ENCODE measurements at places on chromosomes 12 and 14.

GRCh38 chr12:124626971-124627411 is 59.6 kb upstream of the NCOR2 start:
- DNase-seq: no peak

DNA sequence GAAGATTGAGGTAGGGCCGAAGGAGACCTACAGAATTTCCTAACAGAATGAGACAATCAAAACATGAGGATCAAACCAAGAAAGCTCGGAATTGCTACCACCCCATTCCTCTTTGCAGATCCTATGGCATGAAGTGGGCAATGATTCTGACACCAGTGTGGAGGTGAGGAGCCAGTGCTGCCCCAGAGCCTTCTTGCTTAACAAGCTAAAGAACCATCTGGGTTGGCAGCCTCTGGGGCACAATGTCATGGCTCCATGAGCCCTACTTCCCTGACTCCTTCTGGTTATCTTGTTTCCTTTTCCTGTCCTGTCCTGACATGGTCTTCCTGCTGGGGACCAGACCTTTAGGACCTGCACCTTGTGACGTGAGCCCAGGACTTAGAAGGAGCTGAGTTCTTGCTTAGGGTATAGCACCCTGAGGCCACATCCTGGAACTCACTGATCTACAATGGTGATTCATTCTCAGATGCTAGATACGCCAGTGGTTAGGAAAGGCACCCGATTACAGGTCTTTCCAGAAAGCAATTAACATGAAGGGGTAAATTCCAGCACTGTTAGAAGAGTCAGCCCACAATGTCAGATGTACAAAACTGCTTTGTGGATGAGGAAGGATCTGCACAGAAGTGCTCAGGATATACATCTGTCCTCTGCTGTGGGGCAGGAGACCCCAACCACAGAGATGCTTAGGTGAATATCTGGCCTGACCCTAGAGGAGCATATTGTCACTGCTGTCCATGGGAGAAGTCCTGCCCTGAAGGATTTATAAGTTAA is 324.2 kb downstream of the ZFP36L1 start:
- DNase-seq: no peak

DNA sequence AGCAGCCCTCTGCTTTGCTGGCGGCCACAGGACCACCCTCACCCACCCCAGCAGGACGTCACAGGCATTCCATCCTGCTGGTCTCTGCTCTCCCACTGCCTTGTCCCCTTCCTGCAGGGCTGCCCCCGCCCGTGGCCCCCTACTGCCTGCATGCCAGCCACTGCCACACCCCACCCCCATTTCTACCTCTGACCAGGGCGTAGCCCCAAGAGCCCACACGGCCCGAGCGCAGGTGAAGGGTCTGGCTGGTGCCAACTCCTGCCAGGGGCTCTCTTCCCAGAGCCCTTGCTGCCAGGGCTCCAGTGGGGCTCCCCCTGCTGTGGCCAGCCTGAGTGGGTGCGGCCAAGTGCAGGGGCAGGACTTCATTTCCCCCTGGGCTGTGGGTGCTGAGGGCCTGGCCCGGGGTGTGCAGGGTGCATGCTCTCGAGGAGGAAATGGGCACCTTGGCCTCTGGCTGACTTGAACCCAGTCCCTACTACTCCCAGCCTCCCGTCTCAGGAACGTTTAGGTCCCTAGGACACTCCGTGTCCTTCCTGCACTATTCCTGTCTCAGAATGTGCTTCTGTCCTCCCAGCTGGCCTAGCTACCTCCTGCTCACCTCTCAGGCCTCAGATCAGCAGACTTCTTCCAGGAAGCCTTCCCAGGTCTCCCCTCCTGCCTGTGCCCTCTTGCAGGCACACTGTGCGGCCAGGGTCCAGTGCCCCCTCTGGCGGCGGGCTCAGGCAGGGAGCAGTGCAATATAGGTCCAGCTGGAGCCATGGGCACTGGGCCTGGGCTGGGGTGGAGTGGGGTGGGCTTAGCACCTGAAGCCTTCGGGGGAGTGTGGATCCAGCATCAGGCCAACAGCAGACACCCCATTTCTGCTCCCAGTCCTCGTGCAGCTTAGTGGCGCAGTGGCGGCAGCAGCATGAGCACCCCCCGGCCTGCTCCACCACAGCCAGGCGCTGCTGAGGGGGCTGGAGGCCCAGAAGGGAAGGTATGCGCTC is 1.4 kb downstream of the LBHD2 start:
- no peak for DNase-seq

- DNase-seq: no peak
Measured at GRCh38 chr12:107356266-107356936, 263.1 kb upstream of the CRY1 start.

GRCh38 chr14:90624227-90624626 is 192.0 kb downstream of the TTC7B start:
- DNase-seq: no peak

- DNase-seq: peak; percentile 90
Measured at GRCh38 chr14:77707724-77708408, at the start of the genes ALKBH1 and SLIRP. Gene ALKBH1 (minus strand): TSS chr14:77708023. CDS start chr14:77708004, 19 bp downstream. Gene SLIRP (plus strand): TSS chr14:77708103. CDS start chr14:77708112, 9 bp downstream.

GRCh38 chr12:108297895-108298760 is 41.0 kb downstream of the CMKLR1 start:
- DNase-seq: no peak

DNA sequence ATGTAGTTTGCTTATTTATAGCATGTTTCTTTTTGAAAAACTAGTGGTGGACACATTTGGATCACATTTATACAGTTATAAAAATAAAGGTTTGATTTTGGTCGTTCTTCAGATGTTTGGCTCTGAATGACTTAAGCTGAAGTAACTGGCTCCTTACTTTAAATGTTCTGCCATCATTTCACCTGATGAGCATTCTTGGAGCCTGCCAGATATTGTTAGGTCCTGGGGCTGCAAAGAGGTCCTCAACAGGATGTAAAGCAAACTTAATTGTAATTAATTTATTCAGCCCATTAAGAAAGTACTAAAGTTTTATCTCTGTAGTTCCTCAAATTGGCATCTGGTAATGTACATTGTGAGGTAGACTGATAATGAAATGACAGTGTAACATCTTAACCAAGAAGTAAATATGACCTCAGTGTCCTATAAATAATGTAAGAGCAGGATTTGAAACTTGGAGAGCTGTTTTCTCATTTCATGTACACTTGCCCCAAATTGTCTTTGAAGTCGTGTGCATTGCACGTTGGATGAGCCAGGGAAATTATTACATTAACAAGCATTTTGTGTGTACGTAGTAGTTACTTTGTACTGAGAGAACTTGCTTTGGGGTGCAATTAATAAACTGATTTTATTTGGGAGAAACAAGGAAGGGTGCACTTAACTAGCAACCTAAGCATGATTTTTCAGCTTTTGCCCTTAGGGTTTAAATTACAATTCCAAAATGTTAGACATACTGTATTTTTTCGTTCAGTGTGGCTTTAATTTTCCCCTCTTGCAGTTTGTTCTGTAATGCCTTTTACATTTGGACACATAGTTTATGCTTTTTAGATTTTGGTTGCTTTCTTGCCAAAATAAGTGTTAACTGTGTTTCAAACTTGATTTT is 7.5 kb downstream of the EIF5 start:
- no peak for DNase-seq

DNA sequence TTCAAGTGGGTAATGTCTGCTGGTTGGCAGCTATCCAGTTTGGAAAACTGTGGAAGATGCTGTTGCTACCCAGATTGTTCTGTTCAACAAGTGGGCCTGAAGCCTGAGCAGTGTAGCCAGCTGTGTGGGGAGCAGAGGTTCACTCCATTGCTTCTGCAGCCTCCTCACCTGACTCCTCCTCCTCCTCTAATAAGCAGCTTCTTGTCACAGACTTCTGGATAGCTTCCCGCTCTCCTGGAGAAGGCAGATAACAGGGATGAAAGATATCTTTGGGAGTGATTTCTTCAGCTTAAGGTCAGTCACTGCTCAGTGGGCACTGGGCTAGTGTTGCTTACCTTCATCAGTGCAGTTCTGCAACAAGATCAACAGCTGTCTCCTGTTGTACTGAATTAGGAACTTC is 2.0 kb downstream of the POP5 start:
- no peak for DNase-seq

DNA sequence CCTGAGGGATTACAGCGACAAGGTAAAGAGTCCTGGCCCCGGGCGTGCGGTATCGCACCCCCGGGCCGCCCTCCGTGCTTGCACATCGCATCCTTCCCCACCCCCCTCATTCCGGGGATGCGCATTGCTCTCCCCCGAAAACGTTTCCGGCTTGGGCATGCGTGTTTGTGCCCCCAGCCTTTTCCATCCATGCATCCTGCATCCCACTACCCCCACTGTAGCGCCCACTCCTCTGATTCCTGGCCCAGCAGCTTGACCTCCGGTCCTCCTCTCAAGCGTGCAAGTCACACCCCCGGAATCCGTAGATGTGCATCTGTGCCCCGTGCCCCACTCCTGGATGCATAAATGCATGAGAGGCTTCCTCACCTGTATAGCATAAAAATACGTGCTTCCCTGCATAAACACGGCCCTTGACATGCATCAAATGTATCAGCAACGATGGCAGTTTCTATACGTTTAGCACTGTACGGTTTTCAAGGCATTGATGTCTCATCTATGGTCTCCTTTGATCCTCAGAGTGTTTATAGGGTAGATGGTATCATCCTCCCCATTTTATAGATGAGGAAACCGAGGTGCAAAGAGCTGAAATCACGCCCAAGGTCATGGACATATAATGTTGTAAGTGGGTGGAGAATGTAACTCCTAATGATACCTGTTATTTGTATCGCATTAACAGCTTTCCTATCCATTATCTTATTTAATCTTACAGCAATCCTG is 484 bp downstream of the RIC8B start:
- no peak for DNase-seq

DNA sequence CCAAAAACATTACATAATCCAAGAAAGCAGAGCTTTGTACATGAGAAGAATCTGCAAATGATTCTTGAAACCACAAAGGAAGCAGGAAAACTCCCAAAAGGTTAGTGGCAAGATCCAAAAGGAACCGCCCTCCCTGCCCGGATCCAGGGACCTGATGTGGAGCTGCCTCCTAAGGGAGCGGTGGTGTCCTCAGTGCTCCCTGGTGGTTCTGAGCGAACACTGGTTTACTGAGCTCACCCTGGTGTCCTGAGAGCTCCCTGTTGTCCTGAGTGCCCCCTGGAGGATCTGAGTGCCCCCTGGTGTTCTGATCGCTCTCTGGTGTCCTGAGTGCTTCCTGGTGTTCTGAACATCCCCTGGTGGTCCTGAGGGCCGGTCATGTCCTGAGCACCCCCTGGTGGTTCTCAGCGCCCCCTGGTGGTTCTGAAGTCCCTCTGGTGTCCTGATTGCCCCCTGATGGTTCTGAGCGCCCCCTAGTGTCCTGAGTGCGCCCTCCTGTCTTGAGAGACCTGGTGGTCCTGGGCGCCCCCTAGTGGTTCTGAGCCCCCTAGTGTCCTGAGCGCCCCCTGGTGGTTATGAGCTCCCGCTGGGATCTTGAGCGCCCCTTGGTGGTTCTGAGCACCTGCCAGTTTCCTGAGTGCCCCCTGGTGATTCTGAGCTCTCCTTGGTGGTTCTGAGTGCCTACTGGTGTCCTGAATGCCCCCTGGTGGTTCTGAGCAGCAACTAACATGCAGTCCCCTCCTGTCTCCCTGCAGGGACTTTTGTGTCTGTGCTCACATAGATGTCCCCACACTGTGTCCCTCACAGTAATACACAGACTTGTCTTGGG is 891.1 kb downstream of the TMEM121 start:
- no peak for DNase-seq

GRCh38 chr12:29980304-29980703 is 196.6 kb upstream of the TMTC1 start:
- DNase-seq: no peak

GRCh38 chr12:59087077-59087673 is 166.9 kb upstream of the LRIG3 start:
- DNase-seq: no peak

- DNase-seq: no peak
Measured at GRCh38 chr12:93292213-93292612, 85.5 kb upstream of the NUDT4 start.

DNA sequence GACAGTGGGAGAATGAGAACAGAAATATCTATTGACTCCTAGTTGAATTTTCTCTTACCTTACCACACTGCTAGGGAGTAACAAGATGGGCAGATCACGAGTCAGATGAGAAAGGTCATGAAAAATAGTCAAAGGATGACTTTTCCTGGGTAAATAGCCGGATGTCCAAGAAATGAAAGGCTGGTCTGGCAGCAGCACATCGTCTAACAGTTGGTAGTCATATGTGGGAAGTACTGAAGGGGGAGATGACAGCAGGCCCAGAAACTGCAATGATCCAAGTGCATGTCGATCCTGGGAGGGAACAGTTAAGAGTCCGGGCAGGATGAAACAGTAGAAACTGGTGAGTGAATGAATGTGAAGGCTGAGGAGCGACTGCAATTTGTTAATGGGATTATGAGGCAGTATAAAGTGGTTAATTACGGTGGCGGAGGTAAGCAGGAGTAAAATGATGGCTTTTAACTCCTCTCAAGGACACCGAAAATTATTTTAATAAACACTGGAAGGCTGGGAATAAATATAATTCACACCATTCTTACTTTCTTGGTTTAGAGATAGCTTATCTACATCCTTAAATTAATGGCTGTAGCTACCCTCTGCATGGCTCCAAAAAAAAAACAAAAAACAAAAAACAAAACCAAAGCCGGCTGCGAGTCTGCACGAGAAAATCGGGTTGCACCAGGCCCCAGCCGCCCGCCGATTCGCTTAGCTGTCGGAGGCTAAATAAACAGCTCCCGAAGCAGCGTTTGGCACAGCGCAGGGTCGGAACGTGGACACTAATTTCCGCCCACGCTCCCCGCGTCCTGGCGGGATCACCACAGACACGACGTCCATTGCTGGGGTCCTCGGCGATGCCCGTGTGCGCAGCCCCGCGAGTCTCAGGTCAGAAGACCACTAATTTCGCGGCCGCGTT is 1.0 kb upstream of the ERC1 start:
- peak; percentile 68 for DNase-seq

GRCh38 chr14:63435204-63435603 is 108.0 kb downstream of the PPP2R5E start:
- no peak for DNase-seq

DNA sequence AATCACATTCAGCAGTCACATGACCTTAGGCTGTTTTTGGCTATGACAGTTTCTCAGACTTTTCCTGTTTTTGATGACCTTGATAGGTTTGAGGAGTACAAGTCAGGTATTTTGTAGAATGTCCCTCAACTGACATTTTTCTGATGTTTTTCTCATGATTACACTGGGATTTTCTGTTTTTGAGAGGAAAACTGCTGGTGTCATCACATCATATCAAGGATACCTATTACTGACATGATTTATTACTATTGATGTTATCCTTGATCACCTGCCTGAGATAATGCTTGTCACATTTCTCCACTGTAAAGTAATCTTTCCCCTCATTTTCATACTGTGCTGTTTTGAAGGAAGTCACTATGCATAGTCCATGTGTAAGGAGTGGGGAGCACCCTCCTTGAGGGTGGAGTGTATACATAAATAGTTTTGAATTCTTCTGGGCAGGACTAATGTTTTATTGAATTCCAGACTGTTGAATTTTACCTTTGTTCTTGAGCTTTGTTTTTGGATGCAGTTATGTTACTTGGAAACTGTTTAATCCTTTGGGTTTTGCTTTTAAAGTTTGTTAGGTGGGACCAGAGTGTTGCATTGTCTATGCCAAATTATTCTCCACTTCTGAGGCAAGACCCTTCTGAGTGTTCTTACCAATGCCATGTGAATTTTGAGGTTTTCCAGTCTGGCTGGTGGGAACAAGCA is 444.5 kb upstream of the FAR2 start:
- DNase-seq: no peak

- DNase-seq: peak; percentile 22
Measured at GRCh38 chr14:101972126-101972866, 7.9 kb downstream of the DYNC1H1 start.

GRCh38 chr12:117832459-117833457 is 136.0 kb downstream of the KSR2 start:
- DNase-seq: no peak
